HFF-Myc (cell line): ENCODE measurements at places on chromosomes 16 and 17.

DNA sequence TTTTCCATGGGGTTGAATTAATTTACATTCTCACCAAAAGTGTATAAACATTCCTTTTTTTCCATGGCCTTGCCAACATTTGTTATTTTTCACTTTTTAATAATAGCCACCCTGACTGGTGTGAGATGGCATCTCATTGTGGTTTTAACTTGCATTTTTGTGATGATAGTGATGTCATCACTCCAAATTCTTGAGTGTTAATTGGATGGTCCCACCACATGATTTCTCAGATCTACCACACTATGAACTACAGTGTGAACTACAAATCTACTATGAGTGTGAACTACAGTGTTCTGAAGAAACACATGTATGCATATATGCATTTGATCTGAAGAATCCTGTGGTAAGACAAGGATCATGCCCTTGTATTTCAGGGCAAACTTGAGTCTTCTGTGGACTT lies 340.1 kb downstream of the ABCC12 start:
- no peak for DNase-seq

GRCh38 chr16:68728523-68728922 lies 8.6 kb upstream of the CDH1 start:
- DNase-seq = no peak

DNA sequence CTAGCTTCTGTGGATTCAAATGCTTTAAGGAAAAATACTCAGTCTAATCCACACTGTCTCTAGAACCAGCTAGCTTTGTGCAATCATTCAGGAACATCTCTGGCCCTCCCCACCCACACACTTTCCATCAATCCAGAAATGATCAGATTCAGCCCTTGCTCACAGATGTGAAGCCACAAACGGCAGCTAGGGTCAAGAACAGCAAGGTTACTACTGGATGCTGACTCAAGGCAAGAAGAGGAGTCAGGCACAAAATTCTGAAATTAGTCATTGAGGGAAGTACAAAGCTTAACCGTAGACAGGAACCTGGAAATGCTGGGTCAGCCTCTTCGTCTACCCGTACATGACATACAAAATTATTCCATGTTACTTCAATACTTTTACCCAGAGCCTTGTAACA lies 174.6 kb downstream of the CDH13 start:
- DNase-seq = no peak

GRCh38 chr16:47734987-47735594 lies 274.0 kb downstream of the PHKB start:
- DNase-seq = no peak

DNA sequence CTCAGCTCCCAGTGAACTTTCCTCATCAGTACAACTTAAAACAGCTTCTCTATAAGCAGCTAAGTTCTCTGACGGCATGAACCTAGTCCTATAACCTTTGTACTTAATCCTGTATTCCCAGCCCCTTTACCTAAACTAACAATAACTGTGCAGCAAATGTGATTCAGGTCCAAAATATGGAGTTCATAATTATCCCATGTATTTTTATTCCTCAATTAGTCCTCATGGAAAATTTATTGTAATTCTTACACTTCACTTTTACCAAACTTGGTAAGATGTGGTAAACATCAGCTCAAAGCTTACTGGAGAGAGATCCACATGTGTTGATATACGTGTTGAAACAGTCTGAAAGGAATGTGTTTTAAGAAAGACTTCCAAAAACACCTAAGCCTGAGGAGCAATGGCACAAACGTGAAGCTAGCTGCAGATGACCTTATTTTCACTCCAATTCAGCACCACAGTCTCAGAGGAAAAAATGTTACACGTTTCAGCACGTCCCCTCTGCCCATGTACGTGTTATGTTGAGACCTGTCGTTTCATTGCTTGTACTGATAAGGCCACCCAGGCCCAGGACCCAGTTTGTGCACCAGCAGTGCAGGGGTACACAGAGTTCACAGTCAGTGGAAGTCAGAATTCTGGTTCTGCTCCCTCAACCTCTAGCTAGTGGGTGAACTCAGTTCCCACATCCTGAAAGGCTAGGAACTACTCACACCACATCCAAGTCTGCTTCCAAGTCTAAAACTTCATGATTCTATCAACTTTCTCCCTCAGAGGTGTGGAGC lies 7.1 kb downstream of the USP31 start:
- no peak for DNase-seq

- DNase-seq = no peak
Observed at GRCh38 chr16:85421338-85422195, 191.6 kb upstream of the GSE1 start.

GRCh38 chr17:7356072-7356549 lies 1.2 kb downstream of the TMEM95 start:
- no peak for DNase-seq

- no peak for DNase-seq
Observed at GRCh38 chr17:56119936-56120335, 33.3 kb upstream of the ANKFN1 start.

- DNase-seq = no peak
Observed at GRCh38 chr16:998211-998610, 16.6 kb downstream of the SOX8 start.

DNA sequence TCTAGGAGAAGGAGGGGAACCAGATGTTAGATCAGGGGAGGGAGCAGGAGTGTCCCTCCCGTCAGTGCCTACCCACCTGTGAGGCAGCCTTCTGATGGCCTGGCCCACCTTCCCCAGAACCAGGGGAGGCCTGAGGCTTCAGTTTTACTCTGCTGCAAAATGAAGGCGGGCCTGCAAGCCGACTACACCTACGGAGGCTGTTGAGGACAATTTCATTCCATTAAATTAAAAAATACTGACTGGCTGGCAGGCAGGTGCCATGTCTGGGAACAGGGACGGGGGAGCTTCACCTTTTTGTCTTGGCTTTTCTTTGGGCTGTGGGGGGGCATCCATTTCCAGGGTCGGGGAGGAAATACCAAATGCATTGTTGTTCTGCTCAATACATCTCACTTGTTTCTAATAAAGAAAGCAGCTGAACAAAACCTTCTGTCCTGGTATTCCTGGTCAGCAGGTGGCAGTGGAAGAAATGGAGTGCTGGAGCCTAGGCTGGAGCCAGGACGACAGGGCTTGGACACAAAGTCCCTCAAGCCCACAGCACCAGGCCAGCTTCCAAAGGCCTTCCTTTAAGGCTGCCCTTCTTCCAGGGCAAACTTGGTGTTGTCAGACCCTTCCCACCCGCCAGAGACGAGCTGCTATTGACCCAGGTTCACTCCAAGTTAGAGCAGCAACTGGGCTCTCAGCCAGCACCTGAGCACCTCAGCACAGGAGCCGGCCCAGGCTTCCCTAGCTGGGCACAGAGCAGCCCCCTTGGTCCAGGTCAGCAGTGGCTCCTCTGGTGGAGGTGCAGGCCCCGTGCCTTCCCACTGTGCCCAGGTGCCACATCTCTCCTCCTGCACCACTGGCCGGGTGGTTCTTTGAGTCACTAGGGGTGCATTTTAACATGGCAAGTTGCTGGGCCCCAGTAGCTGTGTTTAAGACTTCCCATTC lies 23.5 kb downstream of the PLCD3 start:
- no peak for DNase-seq

- DNase-seq = no peak
Observed at GRCh38 chr17:18035704-18036103, 3.3 kb downstream of the ATPAF2 start.

DNA sequence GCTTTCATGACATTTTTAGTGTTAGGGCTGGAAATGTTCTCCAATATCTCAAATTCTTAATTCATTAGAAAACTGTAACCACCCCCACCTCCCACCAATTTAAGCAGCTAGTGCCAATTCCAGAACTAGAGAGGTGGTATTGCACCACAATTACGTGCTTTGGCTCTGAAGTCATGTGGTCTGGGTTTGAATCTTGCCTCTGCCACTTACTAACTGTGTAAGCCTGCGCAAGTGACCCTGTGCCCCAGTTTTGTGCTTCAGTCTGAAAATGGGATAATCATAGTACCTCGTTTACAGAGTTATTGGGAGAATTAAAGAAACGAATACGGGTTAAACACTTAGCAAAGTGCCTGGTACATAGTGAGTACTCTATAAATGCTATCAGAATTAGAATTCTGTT lies 14.2 kb upstream of the MPHOSPH6 start:
- no peak for DNase-seq

DNA sequence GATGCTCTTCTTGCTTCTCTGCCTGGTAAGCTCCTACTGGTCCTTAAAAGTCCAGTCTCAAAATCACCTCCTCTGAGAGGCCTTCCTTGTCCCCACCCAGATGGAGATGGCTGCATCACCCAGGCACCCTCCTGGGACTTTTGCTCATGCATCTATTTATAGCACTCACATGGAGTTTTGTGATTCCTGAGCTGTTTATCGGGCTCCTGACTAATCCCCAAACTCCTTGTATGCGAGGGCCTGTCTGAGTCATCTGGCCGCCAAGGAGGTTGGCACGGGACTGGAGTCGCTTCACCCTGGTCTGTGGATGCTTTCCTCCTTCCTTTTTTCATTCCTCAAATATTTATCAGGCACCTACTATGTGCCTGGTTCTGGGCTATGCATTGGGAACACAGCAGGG lies 2.3 kb upstream of the MAP2K3 start:
- no peak for DNase-seq

GRCh38 chr17:1931844-1932579 lies 93.1 kb downstream of the RTN4RL1 start:
- DNase-seq = no peak

- no peak for DNase-seq
Observed at GRCh38 chr16:85622683-85623082, 9.6 kb downstream of the GSE1 start.

GRCh38 chr17:39927929-39928857 lies 661 bp downstream of the LRRC3C start:
- no peak for DNase-seq

GRCh38 chr16:22788193-22788530 lies 25.8 kb upstream of the HS3ST2 start:
- no peak for DNase-seq

GRCh38 chr17:46013502-46014165 lies 14.6 kb downstream of the STH start:
- DNase-seq = peak; percentile 31

- no peak for DNase-seq
Observed at GRCh38 chr16:66682271-66682670, 14.3 kb downstream of the CMTM4 start.

GRCh38 chr17:82674656-82675475 lies 23.6 kb downstream of the RAB40B start:
- no peak for DNase-seq

- no peak for DNase-seq
Observed at GRCh38 chr17:38883592-38884526, 14.0 kb downstream of the LASP1 start.
